ENCODE measurements at places on chromosomes 5 and 9.

DNA sequence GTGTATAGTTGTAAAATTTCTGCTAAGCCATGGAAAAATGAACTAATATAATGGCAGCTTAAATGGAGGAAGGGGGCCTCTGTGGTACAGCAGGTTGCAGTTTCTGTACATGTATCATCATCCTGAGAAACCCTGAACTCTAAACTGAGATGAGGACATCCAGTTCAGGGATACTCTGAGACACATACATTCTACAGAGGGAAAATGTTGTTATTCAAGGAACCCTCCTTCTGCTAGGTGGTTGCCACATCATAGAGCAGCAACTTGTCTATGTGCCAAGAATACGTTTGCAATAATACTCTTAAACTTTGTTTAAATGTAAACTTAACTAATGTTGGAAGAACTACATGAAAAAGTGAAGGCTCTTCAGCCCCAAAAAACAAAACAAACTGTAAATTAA lies 1310.8 kb upstream of the WWC1 start:
- no peak for DNase-seq

GRCh38 chr5:172486912-172487311 lies 32.6 kb upstream of the SH3PXD2B start:
- no peak for DNase-seq

- DNase-seq: no peak
Observed at GRCh38 chr5:72508241-72509170, 1.3 kb upstream of the ZNF366 start.

DNA sequence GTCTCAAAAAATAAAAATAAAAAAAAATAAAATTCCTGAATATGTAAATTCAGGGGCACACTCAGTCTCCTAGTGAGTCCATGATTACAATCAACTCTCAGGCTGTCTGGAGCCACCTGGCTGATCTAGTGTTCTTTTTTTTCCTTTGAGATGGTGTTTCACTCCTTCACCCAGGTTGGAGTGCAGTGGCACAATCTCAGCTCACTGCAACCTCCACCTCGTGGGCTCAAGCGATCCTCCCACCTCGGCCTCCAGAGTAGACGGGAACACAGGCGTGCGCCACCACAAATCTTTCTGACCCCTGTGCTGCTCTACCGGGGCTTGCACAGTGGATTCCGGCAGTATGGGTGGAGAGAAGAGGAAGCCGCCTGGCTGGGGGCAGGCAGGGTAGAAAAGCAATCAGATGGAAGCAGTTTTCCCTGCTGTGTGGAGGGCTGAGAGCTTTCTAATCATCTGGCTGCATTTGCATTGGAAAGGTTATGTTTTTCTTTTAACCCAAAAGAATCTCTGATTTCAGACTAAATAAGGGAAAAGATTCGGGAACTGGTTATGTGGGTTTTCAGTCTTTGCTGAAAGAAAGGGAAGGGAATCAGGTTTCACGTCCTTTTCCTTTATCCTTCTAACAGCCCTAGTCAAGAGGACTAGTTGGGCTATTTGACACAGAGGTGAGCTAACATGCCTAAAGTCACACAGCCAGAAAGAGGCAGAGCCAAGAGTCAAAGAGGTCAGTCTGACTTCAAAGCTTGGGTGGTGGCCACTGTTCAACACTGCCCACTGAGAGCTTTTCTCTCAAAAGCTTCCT lies 26.3 kb upstream of the CORO2A start:
- DNase-seq: no peak

GRCh38 chr9:129355631-129356030 lies 177.6 kb upstream of the IER5L start:
- DNase-seq: no peak

- DNase-seq: no peak
Observed at GRCh38 chr9:91303741-91304415, 57.8 kb downstream of the AUH start.

- DNase-seq: no peak
Observed at GRCh38 chr9:107615321-107615720, 125.8 kb upstream of the KLF4 start.

- DNase-seq: no peak
Observed at GRCh38 chr9:113898151-113898550, 22.0 kb downstream of the ZNF618 start.

DNA sequence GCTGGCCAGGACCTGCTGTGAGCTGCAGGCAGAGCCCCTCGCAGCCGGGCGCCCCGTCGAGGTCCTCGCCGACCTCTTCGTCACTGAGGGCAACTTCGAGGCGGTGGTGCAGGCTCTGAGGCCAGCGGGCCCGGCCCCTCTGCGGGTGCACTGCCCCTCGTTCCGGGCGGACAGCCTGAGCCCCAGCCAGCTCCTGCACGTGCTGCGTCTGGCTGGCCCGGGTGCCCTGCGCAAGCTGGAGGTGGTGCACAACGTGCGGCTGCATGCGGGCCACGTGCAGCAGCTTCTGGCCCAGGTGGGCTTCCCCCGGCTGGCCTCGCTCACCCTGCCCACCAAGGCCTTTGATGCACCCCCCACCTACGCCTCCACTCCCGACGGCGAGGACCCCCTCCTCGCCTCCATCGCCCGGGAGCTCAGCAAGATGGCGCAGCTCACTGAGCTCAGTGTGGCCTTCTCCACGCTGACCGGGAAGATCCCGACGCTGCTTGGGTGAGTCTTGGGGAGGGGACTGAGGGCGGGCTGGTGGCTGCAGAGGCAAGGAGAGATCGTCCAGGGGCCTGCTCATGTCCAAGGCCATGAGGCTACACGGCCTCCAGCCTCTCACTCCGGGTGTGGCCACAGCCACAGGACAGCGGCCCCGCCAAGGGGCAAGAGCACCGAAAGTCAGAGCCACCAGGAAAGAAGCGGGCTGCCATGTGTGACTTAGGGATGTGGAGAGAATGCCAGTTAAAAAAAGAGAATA lies 825 bp downstream of the LRRC14B start:
- DNase-seq: no peak

- no peak for DNase-seq
Observed at GRCh38 chr5:58481828-58482227, 9.4 kb upstream of the GAPT start.

DNA sequence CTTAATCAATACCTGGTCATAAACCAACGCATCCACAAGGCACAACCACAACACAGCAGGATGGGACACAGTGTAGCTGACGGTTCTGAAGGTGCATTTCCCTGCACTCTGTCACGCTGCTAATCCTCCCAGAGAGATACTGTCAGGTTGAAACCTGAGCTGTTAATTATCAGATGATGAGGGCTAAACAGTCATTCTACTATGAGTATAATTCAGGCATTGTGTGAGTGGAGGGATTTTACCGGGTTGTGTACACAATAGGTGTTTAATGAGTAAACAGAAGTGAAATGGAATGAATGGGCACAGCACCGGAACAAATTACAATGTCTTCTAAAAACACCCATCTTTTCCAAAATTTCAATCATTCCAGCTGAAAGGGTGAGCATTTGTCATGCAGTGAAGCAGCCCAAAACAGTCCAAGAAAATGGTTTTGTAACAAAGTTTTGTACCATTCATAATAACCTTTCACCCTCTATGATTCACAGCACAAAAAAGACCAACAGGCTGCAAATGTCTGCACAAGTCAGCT lies 71.5 kb downstream of the ABCA1 start:
- no peak for DNase-seq

GRCh38 chr9:104091116-104091515 lies 3.0 kb upstream of the SMC2 start:
- no peak for DNase-seq

DNA sequence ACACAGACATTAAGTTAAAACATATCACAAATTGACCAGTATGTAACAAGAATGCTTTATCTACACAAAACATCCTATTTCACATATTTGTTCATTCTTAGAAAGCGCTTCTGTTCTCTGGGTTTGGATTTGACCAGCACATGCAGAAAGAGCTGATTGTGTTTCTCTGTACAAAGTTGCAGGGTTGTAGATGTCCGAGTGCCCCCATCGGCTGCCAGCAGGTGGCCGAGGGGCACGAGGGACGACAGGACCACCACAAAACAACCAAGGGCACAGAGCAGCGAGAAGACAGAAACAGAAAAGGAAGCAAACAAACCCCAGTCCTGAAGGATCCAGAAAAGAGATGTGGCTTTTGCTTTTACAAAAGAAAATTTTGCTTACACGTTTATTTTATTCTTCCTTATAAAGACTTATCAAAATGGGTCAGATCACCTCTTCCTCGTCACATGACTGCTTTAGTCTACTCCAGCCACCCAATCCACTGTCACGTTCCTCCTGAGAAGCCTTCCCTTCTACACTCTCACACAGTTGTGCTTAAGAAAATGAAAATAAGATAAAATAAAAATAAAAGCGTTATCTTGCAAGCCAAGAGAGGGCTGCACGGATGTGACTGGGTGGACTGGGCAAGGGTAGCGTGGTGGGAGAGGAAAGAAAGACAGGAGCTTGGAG lies 9.5 kb downstream of the OTP start:
- no peak for DNase-seq

GRCh38 chr5:54325272-54325609 lies 14.9 kb upstream of the ARL15 start:
- DNase-seq: no peak

- DNase-seq: no peak
Observed at GRCh38 chr5:171874234-171874633, 88.6 kb downstream of the SMIM23 start.

DNA sequence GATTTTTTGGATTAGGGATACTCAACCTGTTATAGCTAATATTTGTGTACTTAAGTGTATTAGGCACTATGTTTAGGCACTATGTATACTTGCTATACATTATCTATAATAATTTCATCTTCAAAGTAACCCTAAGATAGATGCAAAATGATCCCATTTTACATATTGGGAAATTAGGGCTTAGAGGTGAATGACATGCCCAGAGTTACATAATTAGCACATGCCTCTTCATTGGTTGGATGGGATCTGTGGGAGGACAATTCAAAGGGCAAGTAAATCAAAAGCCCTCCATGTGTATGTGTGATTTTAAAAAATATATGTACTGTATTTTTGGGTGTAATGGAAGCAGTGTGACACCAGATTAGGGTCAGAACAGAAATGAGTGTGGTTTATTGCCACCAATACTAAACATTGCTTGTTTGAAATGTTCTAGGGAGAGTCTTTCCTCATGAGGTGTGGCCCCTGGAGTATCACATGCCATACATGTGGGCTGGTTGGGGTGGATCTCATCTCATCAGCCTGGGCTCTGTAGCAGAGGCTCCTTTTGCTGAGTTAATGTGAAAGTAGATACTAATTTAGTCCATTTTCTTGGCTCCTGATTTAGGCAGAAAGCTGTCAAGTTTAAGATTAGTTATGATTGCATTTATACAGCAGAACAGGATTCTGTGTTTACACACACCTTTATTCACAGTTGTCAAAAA lies 5.5 kb downstream of the C9orf85 start:
- DNase-seq: no peak

DNA sequence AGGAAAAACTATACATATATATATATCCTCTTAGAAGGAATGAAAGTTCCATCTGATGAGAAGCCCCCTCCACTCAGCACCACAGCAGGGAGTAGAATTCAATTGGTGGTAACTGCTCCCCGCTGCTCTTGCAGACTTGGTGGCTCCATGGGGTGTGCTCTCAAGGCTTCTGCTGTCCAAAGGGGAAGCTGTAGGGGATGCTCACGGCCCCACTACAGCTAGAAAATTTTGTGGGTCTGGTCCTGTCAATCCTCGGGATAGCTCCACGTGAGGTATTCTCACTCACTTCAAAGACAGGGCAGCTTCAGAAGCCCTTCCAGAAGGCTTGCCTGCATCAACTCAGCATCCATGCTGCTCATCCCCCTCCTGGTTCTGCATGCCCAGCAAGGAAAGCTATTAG lies 247.2 kb downstream of the CETN3 start:
- no peak for DNase-seq

GRCh38 chr5:8719796-8720195 lies 826.1 kb downstream of the SEMA5A start:
- no peak for DNase-seq

- DNase-seq: no peak
Observed at GRCh38 chr9:127921557-127922120, 4.8 kb upstream of the ST6GALNAC4 start.

DNA sequence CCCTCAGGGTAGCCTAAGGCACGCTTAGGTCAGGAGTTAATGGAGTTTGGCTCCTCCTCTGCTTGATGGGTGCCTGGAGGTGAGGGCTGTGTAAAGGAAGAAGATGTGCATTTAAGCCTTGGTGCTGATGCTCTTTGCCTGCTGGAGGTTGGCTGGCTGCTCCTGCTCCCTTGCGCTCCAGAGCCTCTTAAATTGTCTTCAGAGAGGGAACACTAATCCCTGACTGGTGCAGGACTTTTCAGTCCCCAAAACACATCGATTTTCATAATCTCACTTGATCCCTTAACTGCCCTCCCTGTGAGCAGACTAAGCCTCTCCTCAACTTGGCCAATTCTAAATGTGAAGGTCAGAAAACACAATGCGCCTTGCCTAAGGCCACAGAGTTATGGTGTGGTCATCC lies 16.2 kb upstream of the TCOF1 start:
- DNase-seq: no peak

DNA sequence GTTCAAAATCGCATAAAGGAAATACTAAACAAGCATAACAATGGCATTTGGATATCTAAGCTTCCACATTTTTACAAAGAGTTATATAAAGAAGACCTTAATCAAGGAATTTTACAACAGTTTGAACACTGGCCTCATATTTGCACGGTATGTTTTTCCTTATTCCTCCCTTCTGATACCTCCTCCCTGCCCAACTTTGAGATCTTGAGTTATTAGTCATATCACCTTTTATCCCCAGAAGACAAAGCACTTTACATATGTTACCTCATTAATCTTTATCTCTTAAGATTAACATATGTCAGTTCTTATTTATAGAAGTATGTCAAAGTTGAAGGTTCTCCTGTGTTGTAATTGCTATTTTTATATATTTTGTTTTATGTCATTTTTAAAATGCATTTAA lies 29.8 kb downstream of the TDRD7 start:
- no peak for DNase-seq

DNA sequence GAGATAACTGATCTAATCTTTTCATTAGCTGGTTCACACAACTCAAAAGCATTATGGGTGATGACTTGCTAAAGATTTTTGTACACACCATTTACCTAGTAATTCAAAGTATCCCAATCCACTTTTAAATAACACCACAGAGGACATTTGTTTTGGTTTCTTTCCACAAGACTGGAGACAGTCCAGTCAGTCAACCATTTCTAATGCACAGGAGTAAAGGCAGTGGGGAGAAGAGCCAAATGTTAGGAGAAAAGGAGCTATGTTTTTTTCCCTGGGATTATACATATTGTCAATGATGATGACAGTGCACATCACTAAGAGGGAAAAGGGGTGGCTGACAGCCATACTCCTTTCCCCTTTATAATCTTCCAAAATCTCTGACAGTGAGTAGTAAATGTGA lies 240.9 kb downstream of the GABRB2 start:
- DNase-seq: no peak

DNA sequence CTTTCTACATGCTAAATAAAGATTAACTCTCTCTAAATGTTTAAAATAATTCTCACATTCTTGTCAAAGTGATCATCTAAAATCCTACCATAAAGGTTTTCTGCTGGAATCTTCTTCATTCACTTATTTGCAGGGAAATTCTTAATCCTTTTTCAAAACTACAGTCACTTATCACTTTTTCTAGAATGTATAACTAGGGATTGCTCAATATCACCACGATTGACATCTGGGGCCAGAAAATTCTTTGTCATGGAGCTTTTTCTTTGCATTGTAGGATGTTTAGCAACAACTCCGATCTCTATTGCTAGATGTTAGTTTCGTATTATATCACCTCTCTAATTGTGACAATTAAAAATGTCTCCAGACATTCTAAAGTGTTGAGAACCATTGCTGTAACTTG lies 344.9 kb upstream of the PIK3R1 start:
- no peak for DNase-seq

All from Panc1 (cell line).